ENCODE measurements at places on chromosomes 3 and 15.

GRCh38 chr3:107368654-107369398 lies 8.4 kb upstream of the CCDC54 start:
- DNase-seq = no peak
- no peaks in the 10 kb centered on the region for H3K36me3 ChIP-seq
- H3K27me3 ChIP-seq = no peaks in the 10 kb centered on the region
- H3K4me1 ChIP-seq = no peaks in the 10 kb centered on the region
- no peak overlapping the region for H3K4me3 ChIP-seq
- no peak overlapping the region for H3K27ac ChIP-seq

- no peak overlapping the region for H3K27ac ChIP-seq
- no peak overlapping the region for H3K4me3 ChIP-seq
- no peak for DNase-seq
- no peaks in the 10 kb centered on the region for H3K4me1 ChIP-seq
These were observed 396.3 kb downstream of the IL5RA start for GRCh38 chr3:2713923-2714322.

GRCh38 chr3:192915722-192916121 lies 1.9 kb downstream of the MB21D2 start:
- no peaks in the 10 kb centered on the region for H3K36me3 ChIP-seq
- H3K27ac ChIP-seq = no peak overlapping the region
- H3K4me1 ChIP-seq = peaks cover 19% of the 10 kb centered on the region

- H3K4me3 ChIP-seq = peak overlapping the region; percentile 52
- no peak for DNase-seq
- peaks cover 30% of the 10 kb centered on the region for H3K4me1 ChIP-seq
- no peaks in the 10 kb centered on the region for H3K27me3 ChIP-seq
- H3K36me3 ChIP-seq = no peaks in the 10 kb centered on the region
These were observed 3.9 kb downstream of the CHST2 start for GRCh38 chr3:143123353-143123984.

DNA sequence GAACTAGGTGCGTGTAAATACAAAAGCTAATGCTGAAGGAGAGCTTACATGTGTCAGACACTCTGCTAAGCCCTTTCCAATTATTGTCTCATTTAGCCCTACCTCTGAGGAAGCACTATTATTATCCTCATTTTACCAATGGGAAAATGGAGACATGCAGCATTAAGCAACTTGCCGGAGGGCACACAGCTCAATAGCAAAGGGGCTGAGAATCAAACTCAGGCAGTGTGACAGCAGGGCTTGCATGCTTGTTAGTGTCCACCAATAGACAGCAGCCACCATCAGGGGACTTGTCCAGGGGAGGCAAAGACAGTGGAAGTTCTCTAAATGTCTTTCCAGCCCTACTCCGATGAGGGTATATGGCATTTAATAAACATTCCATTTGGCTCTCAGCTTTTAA lies 548.6 kb downstream of the MAGI1 start:
- H3K36me3 ChIP-seq = no peaks in the 10 kb centered on the region
- H3K27me3 ChIP-seq = no peaks in the 10 kb centered on the region
- DNase-seq = no peak

DNA sequence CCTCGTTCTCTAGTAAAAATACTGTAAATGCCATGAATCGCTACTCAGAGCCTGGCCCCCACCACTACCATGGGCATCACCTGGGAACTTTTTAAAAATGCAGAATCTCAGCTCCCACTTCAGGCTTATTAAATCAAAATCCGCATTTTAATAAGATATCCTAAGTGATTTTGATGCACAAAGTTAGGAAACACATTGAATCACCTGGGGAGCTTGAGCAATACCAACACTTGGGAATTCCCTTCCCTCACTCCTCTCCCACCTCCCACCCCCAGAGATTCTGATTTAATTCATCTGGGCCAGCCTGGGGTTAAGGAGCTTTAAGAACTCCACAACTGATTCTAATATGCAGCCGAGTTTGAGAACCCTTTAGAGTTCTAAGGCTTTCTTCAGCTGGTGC lies 26.8 kb downstream of the RLBP1 start:
- H3K4me3 ChIP-seq = no peak overlapping the region
- H3K27ac ChIP-seq = no peak overlapping the region
- no peaks in the 10 kb centered on the region for H3K4me1 ChIP-seq
- H3K27me3 ChIP-seq = no peaks in the 10 kb centered on the region
- peaks cover 62% of the 10 kb centered on the region for H3K36me3 ChIP-seq
- DNase-seq = no peak

- no peak overlapping the region for H3K4me3 ChIP-seq
- H3K36me3 ChIP-seq = no peaks in the 10 kb centered on the region
- H3K4me1 ChIP-seq = no peaks in the 10 kb centered on the region
- DNase-seq = no peak
- no peaks in the 10 kb centered on the region for H3K27me3 ChIP-seq
- H3K27ac ChIP-seq = no peak overlapping the region
These were observed 233.9 kb upstream of the CADM2 start for GRCh38 chr3:84724877-84725276.

GRCh38 chr3:180430896-180431295 lies 171.1 kb upstream of the TTC14 start:
- H3K4me3 ChIP-seq = no peak overlapping the region
- DNase-seq = no peak
- H3K4me1 ChIP-seq = no peaks in the 10 kb centered on the region
- H3K27me3 ChIP-seq = no peaks in the 10 kb centered on the region

GRCh38 chr3:189512039-189512438 lies 119.2 kb upstream of the TP63 start:
- no peak for DNase-seq
- no peaks in the 10 kb centered on the region for H3K4me1 ChIP-seq
- H3K36me3 ChIP-seq = no peaks in the 10 kb centered on the region
- peaks cover 2% of the 10 kb centered on the region for H3K27me3 ChIP-seq
- no peak overlapping the region for H3K27ac ChIP-seq
- H3K4me3 ChIP-seq = no peak overlapping the region

GRCh38 chr3:140595295-140595694 lies 82.6 kb upstream of the TRIM42 start:
- H3K27me3 ChIP-seq = no peaks in the 10 kb centered on the region
- no peaks in the 10 kb centered on the region for H3K36me3 ChIP-seq
- H3K27ac ChIP-seq = no peak overlapping the region
- no peak overlapping the region for H3K4me3 ChIP-seq
- DNase-seq = no peak

DNA sequence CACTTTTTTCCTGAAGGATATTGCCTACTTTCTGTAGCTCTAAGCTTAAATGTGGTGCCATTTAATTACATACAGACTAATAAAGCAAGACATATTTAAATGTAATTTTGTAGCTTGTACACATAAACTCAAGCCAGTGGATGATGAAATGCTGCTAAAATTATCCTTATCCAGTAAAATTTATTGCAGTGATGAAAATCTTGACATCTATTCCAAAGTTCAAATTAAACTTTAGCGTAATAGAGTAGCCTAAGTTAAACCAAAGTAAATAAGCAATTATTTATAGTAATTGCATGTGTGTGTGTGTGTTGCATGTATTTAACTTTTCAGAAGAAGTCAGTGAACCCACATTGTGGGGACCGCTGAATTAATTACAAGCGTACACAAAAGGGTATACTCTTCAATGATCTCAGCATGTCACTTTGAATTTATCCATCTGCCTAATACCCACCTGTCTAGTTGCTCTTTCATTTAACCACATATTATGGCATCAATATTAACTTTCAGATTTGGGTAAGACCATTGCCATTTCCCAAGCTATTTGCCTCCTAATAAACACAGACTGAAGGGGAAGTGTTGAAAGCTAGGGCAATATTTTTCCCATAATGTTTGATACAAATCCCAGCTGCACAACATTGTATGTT lies 85.0 kb downstream of the MECOM start:
- H3K36me3 ChIP-seq = no peaks in the 10 kb centered on the region
- H3K4me1 ChIP-seq = no peaks in the 10 kb centered on the region
- DNase-seq = no peak
- H3K27me3 ChIP-seq = no peaks in the 10 kb centered on the region

- H3K27ac ChIP-seq = no peak overlapping the region
- no peak for DNase-seq
- peaks cover 12% of the 10 kb centered on the region for H3K4me1 ChIP-seq
- H3K27me3 ChIP-seq = no peaks in the 10 kb centered on the region
- H3K36me3 ChIP-seq = no peaks in the 10 kb centered on the region
These were observed 3.8 kb downstream of the SGO1 start for GRCh38 chr3:20182206-20182605.
